Hematopoietic multipotent progenitor cell treated with erythropoietin and hydrocortisone succinate and interleukin-3 and kit ligand, for 15 days (in vitro differentiated cells): ENCODE measurements at places on chromosomes 11 and 22.

DNA sequence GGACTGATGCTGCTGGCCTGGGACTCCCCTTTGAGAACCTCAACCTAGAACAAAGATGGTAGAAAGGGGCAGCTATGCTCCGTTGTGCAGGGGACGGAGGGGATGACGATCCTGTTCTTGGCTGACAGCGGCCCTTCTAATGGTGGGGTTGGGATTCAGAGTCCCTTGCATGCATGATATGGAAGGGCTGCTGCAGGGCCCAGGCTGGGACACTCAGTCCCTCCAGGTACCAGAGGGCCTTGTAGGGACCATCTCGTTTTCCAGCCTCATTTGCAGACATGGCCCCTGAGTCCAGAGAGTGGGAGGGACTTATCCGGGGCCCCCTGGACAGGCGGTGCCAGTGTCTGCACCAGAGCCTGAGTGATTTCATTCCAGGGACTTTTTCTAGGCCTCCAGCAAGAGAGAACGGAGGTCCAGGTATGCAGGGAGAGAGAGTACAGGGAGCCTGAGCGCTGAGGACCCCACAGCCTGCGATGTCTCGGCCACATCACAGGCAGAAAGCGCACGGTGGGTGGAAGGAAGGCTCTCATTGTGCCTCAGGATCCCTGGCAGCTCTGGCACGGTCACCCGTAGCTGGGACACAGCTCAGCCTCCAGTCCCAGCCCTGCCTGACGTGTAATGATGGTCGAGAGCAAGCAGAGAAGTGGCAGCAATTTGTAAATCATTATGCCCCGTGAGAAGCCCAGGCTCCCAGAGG, 860.8 kb downstream of the TBC1D22A start:
- no peak for DNase-seq

- DNase-seq = no peak
These were observed 1087.5 kb downstream of the BRD1 start for GRCh38 chr22:48740086-48740730.

DNA sequence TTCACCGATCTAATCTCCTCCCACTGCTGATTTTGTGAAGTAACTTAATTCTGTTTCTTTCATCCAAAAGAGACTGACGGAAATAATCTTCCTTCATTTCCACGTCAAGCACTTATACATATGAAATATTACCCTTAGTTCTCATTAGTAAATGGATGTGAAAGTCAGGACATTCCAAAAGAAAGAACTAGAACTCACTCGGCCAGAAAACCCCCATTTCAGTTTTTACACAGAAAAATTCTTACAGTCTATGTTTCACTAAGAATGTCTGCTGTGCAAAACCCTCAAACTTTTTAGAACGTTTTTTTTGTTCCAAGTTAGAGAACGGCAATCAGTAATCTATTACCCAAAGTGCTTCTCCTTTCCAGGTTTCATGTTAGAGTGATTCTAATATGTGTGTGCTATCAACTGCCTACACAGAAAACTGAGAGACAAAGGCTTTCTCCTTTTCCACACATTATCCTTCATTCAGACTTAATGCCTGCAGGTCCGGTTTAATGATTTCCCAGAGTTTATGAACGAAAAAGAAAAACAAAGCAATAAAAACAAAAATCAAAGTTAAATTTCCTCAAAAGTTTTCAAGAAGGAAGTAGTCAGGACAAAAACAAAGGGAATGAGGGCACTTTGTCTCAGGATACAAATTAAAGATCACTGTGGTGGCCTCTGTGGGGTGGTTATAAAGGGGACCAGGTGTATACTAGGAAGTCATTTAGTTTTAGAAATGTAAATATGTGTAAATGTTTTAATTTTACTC, 11.3 kb upstream of the SESN3 start:
- DNase-seq = no peak

DNA sequence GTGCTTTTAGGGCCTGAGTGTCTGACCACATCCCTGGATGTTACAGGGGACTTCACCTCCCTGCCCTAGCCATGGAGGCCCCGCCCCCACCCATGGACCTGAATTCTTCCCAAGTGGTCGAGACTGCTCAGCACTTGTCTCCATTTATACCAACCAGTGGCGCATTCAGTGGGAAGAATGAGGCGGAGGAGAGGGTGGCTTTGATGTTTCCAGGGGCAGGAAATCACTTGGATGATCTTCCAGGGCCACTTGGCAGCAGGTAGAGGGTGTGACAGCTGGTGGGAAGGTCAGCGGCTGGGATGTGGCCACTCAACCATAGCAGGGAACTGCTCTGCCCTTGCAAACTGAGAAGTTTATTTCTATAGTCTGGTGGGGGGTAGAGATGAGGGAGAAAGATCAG, 155.1 kb upstream of the BLID start:
- DNase-seq = no peak

GRCh38 chr11:57216463-57216862, 20.6 kb downstream of the APLNR start:
- no peak for DNase-seq

GRCh38 chr22:27124351-27124966, 467.1 kb downstream of the MIAT start:
- DNase-seq = no peak

GRCh38 chr22:27927608-27928007, 8.6 kb upstream of the PITPNB start:
- DNase-seq = no peak

GRCh38 chr11:95055283-95055897, 6.2 kb downstream of the KDM4F start:
- no peak for DNase-seq

DNA sequence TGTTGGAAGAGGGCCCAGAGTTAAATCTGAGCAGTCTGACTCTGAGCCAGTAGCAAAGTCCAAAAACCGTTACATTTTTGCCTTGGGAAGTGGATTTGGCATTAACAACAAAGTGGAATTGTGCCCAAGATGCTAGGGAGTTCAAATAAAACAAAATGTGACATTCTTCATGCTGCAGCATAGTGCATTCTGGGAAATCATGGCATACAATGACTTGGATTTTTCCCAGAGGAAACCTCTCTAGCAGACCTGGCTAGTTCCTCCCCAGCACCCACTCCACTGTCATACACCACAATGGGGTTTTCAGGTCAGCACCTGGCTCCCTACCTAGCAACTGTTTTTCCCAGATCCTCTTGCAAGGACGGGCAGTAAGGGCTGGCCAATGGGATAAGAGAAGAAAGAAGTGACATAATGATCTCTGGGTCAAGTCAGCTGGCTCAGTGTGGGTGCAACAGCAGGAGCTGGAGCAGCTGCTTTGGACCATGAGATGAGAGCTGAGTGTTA, 24.8 kb upstream of the CYB5R3 start:
- no peak for DNase-seq

- DNase-seq = no peak
These were observed 252.1 kb downstream of the SBF2 start for GRCh38 chr11:10041748-10042446.

- DNase-seq = no peak
These were observed 437.4 kb downstream of the MIAT start for GRCh38 chr22:27094633-27095308.
